ENCODE measurements at places on chromosomes 12 and 14.

DNA sequence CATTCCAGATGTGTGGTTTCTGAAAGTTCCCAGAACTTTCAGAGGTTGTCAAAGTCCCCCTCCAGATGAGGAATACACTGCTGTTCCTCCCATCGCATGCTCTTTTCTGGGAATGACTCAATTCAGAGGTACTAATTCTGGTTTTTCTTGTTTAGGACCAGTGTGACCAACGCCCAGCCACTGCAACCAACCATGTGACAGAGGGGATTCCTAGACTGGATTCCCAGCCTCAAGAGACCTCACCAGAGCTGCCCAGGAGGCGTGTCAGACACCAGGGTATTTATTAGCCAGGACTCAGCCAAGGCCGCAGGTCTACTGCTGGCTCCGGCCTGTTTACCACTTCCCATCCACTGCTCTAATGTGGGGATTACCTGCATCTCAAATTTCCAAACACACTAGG is 24.2 kb downstream of the TRAFD1 start:
- H3K4me3 ChIP-seq = no peak overlapping the region
- H3K27ac ChIP-seq = no peak overlapping the region
- no peak for DNase-seq

- H3K4me1 ChIP-seq = peaks cover 24% of the 10 kb centered on the region
- peaks cover 2% of the 10 kb centered on the region for H3K36me3 ChIP-seq
- H3K27ac ChIP-seq = no peak overlapping the region
- DNase-seq = peak; percentile 52
- H3K4me3 ChIP-seq = no peak overlapping the region
Observed at GRCh38 chr12:123043536-123044001, 63.1 kb downstream of the ARL6IP4 start.

- peaks cover 17% of the 10 kb centered on the region for H3K27me3 ChIP-seq
- H3K4me1 ChIP-seq = peaks cover 46% of the 10 kb centered on the region
- peak overlapping the region; percentile 63 for H3K27ac ChIP-seq
- H3K36me3 ChIP-seq = peaks cover 10% of the 10 kb centered on the region
Observed at GRCh38 chr12:57465030-57465746, 5.6 kb downstream of the GLI1 start.

DNA sequence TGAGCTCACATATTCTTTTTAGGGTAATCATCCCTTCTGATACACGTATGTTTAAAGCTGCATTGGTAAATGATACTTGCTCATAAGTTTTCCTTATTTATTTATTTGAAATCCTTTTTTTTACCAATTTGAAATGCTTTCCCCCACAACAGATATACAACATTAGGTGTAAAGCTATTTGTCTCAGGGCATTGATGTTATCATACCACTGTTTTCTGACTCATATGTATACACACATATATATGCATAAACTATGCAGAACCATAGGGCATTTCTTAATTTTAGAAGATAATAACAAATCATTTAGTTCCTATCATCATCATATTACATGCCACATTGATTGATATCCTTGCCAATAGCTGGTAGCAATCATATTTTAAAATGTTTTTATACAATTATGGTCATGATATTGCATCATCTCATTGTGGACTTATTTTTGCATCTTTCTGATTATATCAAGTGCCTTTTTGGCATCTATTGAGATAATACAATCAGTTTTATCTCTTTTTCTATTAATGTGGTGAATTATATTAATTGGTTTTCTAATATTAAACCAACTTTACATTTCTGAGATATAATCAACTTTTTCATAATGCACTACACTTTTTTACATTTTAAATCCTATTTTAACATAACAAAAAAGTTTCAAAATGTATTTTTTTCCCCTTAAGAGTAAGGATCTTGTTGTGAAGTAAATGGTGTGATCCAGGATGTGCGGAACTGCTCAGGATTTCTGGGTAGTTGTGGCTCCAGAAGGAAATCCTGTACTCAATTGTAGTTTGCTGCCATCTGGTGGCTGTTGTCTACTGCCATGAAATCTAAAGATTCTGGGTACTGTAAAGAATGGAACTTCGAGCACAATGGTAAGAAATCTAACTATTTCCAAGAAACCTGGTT is 16.7 kb downstream of the OR9K2 start:
- H3K4me1 ChIP-seq = no peaks in the 10 kb centered on the region
- H3K27ac ChIP-seq = no peak overlapping the region
- peaks cover 23% of the 10 kb centered on the region for H3K27me3 ChIP-seq
- H3K4me3 ChIP-seq = no peak overlapping the region
- H3K36me3 ChIP-seq = peaks cover 1% of the 10 kb centered on the region

DNA sequence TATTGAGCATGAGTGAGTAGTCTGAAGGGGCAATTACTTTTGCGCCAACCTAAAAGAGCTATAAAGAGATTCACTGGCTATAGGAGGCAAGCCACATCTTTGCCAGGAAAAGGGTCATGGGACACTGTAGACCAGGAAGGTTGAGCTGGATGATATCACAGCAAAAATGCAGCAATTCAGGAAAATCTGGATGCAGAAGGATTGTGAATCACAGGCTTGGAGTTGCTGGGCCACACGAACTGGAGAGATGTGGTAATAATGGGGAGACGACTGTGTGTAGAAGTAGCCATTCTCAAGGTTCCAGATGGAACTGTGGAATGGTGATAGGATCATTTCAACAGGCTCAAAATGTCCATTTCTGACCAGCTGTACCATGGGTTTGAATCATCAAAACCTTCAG is 151.4 kb upstream of the DAAM1 start:
- no peak overlapping the region for H3K27ac ChIP-seq
- no peak overlapping the region for H3K4me3 ChIP-seq
- no peak for DNase-seq
- no peaks in the 10 kb centered on the region for H3K27me3 ChIP-seq
- no peaks in the 10 kb centered on the region for H3K36me3 ChIP-seq
- no peaks in the 10 kb centered on the region for H3K4me1 ChIP-seq

GRCh38 chr12:46926526-46926925 is 100.7 kb upstream of the SLC38A4 start:
- H3K27ac ChIP-seq = no peak overlapping the region
- no peaks in the 10 kb centered on the region for H3K36me3 ChIP-seq
- H3K4me1 ChIP-seq = no peaks in the 10 kb centered on the region
- peaks cover 47% of the 10 kb centered on the region for H3K27me3 ChIP-seq
- no peak for DNase-seq
